ENCODE measurements at places on chromosomes 16 and 17. TPM values are rescaled to one million over a fixed set of nuclear protein-coding genes. Genes with fewer than 3 reads are reported as not detected.

Gene TEX14
- 0.05 TPM for total RNA-seq

Gene OTOP2
- total RNA-seq = not detected

Gene KRTAP1-5
- not detected for total RNA-seq

GRCh38 chr16:85556456-85557082, 56.6 kb upstream of the GSE1 start:
- no peak for DNase-seq

- DNase-seq = no peak
Measured at GRCh38 chr16:9114112-9114511, 22.7 kb downstream of the HAPSTR1 start.
